Eye (tissue), 1 donor: ENCODE measurements at places on chromosomes 2 and 18.

GRCh38 chr2:65040400-65041261 lies 15.6 kb upstream of the CEP68 start:
- peak; percentile 88 for DNase-seq

DNA sequence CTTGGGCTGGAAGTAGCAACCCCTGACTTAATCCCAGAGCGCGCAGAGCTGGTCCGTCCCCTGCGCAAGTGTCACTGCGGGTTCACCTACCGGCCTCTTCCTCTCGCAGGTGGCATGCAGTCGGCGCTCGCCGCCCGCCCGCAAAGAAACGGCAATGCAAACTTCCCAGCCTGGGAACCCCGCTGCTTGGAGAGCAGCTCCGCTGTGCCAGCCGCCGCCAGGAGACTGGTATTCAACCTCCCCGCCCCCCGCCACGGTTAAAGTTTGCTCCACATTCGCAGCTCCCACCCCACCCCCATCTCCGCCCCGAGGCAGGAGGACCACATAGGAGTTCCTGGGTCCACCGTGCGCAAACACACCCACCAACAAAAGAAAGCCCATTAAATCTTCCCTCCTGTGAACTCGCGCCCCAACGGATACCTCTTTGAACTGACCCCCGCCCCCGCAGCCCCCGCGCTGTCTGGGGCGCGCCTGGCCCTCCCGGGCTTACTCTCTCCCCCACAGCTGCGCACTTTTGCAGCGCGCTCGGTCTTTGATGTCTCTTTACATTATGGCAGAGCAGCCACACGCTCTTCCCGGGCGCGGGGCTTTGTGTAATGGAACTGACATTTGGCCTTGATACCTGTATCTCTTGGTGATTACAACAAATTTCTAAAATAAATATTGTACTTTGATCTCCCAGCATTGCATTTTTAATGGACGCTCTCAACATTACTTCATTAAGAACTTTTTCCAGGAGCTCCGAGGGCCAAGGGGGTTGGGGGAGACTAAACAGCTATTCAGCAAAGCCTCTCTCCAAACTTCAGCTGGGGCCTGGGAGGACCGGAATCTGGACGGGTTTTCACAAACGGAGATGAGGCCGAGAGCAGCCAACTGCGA lies 3.1 kb upstream of the SP5 start:
- peak; percentile 67 for DNase-seq

GRCh38 chr18:39057423-39058064 lies 1491.9 kb upstream of the CELF4 start:
- no peak for DNase-seq

- DNase-seq: no peak
Measured at GRCh38 chr2:102037681-102038080, 45.9 kb downstream of the IL1R2 start.

- no peak for DNase-seq
Measured at GRCh38 chr2:85168942-85169341, 35.8 kb downstream of the TCF7L1 start.

- no peak for DNase-seq
Measured at GRCh38 chr2:9315280-9315847, 108.0 kb downstream of the ITGB1BP1 start.

DNA sequence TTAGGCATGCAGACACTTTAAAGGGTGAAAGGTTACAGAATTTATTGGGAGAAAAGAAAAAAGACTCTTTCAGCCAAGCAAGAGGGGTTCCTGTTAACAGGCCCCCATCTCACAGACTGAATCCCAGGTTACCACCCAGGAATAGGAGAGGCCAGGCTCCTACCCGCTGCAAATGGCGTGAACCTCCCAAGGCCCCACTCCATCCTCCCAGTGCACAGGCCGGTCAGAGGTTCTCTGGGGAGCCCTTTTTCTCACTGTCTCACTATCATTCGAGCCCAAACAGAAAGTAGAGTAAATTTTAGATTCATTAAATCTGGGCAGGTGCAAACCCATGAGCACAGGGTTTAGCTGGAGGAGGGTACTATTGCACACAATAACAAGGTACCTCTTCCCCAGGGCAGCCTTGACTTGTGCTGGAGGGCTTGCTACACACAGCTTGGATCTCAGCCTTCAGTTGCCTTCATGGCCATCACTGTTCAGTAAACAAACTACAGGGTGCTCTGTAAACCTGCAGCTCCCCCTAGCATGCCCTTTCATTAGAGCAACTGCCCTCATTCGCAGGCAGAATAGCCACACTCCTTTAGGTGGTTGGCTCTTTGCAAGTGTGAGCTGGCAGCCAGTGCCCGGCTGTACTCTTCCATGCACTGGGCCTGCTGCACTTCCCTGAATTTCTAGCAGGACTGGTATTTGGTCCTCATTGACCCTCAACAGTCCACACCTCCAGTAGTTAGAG lies 7.3 kb upstream of the PLEK start:
- DNase-seq: peak; percentile 20

DNA sequence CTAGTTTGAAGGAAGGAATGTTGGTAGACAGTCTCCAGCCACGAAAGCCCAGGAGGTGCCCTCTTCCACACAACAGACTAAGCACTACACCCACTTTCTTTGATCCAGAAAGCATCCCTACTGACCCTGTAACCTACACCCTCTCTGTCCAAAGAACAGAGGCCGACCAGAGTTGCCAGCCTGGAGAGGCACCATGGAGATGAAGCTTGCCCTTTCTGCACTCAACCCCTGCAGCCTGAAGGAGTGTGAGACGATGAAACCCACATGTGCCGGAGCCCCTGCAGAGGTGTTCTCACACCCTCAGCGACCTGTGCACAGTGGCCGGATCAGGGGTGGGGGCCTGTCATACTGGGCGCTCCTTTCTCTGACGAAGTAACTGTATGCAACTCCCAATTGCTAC lies 136.3 kb downstream of the ZNF516 start:
- DNase-seq: no peak

- peak; percentile 48 for DNase-seq
Measured at GRCh38 chr2:215624423-215624829, 188.6 kb upstream of the FN1 start.

- no peak for DNase-seq
Measured at GRCh38 chr2:237731663-237732062, 66.9 kb upstream of the RBM44 start.

DNA sequence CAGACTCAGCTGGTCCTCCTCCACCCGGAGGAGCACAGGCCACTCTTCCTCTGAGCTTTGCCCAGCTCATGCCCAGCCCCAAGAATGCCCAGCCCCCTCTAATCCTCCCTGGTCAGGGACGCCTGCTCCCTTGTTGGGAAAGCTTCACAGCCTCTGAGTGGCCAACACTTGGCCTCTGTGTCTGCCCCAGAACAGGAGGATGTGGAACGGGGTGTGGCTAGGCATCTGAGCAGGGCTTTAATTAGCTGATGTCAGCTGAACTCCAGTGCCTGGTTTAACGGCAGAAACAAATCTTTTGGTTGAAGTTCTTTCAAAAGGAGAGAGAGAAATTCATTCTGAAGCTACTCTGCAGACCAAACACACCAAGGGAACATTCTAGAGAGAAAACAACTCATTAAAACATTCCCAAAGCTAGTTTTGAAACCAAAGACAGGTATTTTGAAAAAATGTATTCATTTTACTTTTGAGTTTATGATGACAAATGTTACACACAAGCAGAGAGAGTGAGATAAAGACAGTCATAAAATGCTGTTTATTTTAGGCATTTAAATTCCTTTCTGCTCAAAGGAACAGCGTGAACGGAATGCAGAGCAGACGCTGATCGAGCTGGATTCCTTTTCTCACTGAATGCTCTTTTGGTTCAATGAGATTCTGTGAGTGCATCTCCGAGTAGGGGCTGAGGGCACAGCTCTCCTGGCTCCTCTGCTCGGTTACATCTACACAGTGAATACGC lies 63.8 kb downstream of the RTP5 start:
- DNase-seq: peak; percentile 56

GRCh38 chr18:73980289-73980979 lies 167.2 kb downstream of the FBXO15 start:
- peak; percentile 43 for DNase-seq

GRCh38 chr2:168641636-168642035 lies 160.8 kb upstream of the NOSTRIN start:
- DNase-seq: no peak

DNA sequence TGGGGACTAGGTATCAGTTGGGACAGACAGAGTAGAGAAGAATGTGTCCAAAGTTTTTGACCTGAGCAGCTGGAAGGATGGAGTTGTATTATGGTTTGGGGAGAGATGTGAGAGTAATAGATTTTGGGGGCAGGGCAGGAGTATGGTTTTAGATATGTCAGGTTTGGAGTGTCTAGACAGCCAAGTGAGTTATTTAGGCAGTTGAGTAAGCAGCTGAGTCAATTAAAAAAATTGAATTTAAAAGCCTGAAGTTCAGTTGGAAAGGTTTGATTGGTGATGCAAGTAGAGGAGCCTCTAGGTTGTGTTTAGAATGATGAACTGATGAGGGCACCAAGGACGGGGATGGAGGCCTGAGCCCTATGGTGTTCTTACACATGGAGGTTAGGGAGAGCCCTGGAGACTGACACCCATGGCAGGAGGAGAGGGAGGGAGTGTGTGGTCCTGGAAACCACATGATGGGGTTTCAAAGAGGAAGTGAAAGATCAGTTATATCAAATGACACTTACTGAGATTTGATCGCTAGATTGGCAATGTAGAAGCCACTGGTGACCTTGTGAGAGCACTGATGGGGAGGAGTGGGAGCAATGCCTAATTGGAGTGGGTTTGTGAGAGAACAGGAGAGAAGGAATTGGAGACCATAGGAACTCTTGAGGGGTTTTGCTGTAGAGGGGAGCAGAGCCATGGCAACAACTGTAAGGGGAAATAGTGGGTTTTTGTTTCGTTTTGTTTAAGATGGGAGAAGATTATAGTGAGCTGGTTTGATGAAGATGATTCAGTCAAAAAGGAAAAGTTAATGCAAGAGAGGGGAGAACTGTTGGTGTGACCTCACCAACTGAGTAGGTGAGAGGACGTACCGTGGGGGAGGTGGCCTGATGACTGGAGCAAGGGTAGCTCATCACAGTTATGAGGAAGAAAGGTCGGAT lies 10.3 kb downstream of the ITGA6 start:
- DNase-seq: no peak

DNA sequence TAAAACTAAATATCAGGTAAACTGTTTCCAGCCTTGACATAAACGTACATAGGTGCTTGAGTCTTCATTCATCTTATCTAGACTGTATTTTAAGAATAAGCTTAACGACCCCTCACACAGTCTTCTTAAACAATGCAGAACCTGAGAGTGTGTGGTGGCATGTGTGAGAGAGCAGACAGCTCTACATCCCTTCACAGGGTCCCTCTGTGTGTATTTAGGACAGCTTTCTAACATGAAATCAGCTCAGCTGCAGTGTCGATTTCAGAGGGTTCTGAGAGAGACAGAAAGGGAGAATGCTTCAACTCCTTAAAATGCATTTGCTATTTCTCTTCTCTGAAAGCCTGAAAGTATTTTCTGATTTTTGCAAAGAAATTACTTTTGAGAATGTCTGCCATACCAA lies 185.2 kb downstream of the GRB14 start:
- DNase-seq: peak; percentile 41

- DNase-seq: no peak
Measured at GRCh38 chr2:234198976-234199375, 148.5 kb downstream of the SPP2 start.

DNA sequence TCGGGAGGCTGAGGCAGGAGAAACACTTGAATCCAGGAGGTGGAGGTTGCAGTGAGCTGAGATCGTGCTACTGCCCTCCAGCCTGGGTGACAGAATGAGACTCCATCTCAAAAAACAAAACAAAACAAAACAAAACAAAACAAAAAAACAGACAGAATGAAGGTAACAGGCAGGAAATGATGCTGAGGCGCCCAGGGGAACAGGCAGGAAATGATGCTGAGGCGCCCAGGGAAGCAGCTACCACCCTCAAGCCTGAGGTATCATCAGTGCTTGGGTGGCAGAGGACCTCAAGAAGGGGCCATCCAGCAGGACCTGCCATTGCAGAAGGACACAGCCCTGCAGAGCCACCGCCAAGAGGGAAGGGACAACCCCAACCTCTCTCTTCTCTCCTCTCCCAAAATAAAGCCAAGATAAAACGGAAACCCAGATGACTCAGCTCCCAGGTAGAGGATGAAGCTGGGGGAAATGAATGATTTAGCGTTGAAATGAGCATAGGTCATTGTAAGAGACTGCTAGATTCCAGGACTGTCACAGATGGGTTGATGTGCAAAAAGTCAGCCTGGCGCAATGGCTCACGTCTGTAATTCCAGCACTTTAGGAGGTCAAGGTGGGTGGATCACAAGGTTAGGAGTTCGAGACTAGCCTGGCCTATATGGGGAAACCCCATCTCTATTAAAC lies 19.3 kb downstream of the SOWAHC start:
- no peak for DNase-seq

- no peak for DNase-seq
Measured at GRCh38 chr2:240869109-240869955, 708 bp downstream of the AGXT start.

GRCh38 chr2:219000569-219000960 lies 7.3 kb upstream of the CRYBA2 start:
- DNase-seq: peak; percentile 20

DNA sequence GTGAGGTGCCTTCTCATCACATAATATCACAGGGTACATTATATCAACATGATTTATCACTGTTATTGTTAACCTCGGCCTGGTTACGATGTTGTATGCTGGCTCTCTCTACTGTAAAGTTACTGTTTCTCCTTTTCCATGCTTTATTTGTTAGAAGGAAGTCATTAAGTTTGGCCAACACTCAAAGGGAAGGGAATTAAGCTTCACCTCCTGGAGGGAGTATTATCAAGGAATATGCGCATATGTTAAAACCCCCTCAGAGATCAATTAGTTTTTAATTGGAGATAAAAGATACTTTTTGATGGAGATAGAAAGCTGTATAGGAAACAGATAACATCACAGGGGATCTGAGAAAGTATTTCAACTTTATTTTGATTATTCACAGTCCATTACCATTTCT lies 221.6 kb downstream of the DLGAP1 start:
- no peak for DNase-seq

DNA sequence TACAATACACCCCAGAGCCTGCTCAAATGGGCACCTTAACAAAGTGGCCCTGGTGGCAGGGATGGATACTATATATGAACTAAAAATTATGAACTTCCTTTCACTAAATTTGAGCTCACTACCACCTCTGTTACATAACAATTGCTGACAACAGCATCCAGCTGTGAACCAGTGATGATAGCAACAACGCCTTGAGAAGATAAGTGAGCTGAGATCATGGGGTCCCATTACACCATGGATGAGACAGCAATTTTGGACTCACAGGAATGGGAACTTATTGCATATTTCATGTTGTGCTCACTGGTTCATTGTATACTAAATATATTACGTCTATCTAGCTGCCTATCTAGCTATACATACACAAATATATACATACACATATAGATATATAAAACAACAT lies 16.9 kb upstream of the ALMS1 start:
- no peak for DNase-seq

- no peak for DNase-seq
Measured at GRCh38 chr18:13433125-13433524, 214.6 kb downstream of the LDLRAD4 start.

- DNase-seq: no peak
Measured at GRCh38 chr2:110804915-110805314, 72.5 kb downstream of the ACOXL start.
